ENCODE measurements at places on chromosomes 2 and 18.

- DNase-seq = no peak
Observed at GRCh38 chr18:74290794-74291471, 830 bp downstream of the CYB5A start.

DNA sequence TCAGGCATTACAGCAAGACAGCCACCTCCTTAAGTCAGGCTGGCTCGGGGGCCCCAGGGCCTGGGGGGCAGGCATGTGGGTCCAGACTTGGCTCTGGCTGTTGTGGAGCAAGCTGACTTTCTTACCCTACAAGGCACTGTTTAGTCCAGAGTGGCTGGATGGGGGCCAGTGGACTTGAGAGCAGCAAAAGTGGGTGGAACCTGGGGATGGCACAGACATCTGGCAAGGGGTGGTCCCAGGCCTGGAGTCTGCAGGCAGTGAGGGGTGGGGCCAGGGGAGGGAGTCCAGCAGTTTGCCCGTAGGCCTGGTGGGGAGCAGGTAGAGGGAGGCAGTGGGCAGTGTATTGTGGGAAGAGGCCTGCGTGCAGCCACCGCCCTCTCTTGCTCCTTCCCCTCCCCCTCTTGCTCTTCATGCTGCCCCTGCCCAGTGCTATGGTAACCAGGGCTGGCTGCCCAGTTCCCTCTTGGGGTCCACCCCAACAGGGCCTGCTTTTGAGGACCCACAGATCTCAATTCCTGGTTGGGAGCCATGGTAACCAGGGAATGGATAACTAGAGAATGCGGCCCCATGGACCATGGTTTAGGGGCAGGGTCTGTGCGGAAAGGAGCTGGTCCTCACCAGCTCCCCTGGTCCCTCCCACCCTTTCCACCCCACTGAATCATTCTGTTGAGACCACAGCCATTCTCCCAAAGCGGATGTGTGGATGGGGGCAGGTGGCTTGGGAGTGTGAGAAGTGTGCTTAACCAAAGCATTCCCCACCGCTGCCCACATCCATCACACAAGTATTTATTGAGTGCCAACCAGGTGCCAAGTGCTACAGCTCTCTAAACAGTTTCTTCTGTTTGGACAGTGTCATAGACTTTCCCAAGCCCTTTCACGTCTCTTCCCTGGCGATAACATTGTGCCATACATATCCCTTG, 19.3 kb downstream of the SPEG start:
- DNase-seq = no peak

GRCh38 chr2:174957050-174957449, 48.1 kb downstream of the CHN1 start:
- DNase-seq = no peak

- no peak for DNase-seq
Observed at GRCh38 chr18:34959211-34959829, 81.9 kb upstream of the MAPRE2 start.

DNA sequence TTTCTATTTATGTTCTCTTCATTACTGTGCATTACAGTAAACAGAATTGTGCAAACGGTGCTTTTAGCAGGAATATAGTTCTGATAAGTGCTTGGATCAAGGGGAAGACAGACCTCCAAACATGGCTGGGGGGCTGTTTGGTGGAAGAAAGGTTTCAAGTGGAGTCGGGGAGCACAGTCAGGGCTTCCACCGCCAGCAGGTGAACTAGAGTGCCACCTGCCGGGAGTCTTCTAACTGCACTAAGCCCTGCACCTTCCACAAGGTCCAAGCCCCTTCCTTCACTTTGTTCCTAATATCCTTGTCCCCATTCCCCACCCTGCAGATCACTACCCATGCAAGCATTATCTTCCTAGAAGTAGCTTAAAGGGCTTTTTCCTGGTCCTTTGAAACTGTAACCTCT, 11.1 kb downstream of the ONECUT2 start:
- no peak for DNase-seq

DNA sequence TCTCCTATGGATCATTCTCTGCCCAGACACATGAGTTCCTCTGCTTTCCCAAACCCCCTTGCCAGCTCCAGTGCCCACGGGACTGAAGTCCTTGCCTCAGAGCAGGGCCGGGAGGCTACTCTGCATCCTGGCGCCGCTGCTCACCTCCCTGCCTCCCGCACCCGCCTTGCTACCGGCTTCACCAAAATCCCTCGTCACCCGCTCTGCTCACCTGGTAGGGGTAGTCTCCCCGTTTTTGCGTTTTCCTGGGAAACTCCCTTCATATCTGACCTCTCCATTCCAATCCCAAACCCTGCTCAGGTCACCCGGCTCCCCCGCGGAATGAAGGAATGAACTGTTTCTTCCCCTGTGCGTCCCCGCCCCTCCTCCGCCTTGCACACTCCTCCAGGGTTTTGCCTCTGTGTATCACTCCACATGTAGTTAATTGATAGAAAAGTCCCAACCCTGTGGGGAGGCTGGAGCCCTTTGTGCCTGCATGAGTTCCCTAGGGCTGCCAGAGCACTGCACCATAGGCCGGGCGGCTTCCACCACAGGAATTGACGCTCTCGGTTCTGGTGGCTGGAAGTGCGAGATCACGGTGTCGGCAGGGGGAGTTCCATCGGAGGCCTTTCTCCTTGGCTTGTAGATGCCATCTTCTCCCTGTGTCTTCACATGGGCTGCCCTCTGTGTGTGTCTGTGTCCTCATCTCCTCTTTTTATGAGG, 2.0 kb upstream of the DGKD start:
- no peak for DNase-seq

DNA sequence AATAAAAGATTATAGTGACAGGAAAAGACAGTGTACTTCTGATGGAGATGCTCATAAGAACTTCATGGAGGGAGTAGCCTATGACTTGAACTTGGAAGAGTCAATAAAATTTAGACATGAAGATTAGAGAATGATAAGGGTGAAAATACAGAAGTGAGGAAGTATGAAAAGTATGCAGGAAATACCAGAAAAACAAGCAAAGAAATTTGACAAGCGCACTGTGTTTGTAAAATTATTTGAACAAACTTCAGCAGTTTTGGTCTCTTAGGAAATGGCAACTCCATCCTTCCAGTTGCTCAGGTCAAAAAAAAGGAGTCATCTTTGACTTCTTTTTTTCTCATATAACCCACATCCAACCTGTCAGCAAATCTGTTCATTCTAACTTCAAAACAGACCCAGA, 864.0 kb upstream of the ZEB2 start:
- DNase-seq = no peak

GRCh38 chr18:25423267-25423666, 71.3 kb upstream of the ZNF521 start:
- no peak for DNase-seq

GRCh38 chr18:13638719-13639595, 87.4 kb downstream of the FAM210A start:
- no peak for DNase-seq

DNA sequence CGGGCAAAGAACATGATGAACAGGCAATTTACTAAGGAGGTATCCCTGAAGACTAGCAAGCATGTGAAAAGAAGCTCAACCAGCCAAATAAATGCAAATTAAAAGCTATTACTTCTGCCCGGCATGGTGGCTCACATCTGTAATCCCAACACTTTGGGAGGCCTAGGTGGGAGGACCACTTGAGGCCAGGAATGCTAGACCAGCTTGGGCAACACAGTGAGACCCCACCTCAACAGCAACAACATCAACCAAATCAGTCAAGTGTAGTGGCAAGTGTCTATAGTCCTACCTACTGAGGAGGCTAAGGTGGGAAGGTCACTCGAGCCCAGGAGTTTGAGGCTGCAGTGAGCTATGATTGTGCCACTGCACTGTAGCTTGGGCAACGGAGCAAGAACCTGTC, 139.1 kb downstream of the MEP1B start:
- no peak for DNase-seq

DNA sequence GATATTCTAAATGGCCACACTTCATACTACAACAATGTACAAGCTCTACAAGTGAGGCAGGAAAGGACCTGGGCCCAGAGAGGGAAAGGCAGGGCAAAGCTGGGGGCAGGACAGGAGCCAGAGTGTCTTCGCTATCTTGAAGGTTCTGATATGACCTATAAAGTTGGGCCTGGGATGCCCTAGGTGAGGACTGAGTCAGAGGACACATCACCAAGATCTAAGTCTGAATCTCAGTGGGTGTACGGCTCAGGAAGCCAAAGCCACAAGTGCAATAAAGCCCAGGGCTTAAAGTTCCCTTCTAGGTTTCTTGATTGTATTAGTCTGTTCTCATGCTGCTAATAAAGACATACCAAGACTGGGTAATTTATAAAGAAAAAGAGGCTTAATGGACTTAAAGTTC, 219.1 kb downstream of the ALK start:
- DNase-seq = no peak

GRCh38 chr2:176075481-176075880, 8.3 kb downstream of the EVX2 start:
- no peak for DNase-seq

DNA sequence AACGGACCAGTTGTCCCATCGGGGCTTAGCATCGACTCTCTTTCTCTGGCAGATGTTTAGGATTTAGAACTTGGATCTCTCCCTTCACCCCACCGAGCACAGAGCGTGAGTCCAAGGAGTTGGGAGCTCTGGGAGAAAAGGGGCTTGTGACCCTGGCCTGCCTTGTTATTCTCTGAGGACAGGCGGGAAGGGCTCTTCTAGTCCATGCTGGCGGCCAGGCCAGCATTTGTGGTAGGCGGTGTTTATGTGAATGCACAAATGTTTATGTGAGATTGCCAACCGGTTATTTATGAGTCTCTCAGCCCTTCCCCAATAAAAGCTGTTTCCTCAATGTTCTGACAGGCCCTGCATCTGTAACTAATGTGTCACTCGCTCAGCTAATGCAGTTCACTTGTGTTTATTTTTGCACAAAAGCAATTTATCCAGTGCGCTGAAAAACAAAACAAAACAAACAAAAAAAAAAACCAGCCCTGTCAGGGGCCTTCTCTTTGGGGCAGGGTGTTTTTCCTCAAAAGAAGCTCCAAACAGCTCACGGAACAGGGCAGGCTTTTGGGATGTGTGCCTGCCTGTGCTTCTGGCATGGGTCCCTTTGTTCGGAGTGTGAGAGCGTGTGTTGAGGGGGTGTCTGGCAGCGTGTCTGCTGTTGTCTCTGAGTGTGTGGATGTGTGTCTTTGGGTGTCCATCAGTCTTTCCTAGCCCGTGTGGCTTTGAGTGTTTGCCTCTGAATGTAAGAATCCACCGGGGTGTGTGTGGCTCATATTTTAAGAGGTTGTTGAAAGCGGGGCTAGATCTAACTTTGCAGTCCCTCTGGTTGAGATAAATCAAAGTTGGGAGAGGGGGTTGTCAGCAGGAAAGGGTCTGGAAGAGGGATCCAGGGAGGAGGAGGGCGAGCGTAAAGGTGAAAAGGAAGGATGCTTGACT, 52.8 kb upstream of the HAAO start:
- no peak for DNase-seq

GRCh38 chr2:168185583-168186274, 61.7 kb downstream of the STK39 start:
- DNase-seq = no peak

DNA sequence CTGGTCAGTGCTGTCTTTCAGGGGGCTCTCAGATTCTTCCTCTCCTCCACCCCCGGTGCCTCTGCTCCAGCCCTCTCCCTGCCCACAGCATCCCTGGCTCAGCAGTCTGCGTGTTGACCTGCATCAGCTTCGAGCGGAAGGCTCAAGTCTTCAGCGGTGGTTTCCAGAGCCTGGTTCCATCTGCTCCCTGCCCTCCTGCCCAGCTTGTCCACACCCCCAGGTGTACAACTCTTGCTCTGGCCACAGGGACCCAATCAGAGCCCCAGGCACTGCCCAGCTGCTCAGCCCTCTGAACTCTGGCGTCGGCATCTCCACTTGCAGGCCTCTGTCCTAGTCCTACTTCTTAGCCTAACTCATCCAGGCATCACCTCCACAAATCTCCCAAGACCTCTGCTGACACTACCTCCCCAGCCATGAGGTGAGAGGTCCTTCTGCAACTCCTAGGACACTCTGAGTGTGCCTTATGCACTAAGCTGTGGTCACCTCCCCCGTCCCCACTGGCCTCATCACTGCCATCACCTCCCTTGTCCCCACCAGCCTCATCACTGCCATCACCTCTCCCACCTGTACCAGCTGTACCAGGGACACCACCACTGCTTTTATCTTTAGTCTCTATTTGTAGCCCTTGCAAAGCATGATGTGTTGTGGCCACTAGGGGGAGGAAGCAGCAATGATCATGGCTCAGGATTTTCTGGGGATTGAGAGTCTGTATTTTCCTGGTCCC, 60.9 kb downstream of the EDAR start:
- DNase-seq = no peak

DNA sequence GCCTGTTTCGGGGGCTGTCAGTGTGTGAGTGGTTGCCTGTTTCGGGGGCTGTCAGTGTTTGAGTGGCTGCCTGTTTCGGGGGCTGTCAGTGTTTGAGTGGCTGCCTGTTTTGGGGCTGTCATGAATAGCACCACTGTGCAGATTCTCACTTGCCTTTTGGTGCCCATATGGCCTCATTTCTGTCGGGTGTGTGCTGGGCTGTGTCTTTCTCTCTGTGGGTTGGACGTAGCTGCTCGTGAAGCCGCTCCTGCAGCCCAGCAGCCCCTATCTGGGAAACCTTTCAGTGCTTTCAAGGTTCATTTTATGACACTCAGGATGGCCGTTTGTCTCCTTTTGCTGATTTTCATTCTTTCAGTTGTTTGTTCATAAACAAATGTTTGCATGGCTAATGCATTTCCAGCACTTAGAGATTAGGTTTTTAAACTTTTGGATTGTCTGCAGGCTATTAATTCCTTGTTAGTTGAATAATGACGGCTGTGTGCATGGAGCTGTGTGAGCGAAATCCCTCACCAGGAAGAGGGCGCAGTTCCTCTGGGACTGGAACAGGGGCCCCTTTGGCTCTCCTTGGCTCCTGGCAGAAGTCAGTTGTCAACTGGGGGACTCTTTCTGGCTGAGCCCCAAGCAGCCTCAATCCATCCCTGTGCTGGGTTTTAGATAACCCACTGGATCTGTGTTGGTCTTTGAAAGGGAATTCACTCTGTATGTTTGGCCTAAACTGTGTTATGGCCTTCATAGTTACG, 10.8 kb downstream of the AGAP1 start:
- no peak for DNase-seq

GRCh38 chr18:41789001-41789400, 166.0 kb upstream of the PIK3C3 start:
- DNase-seq = no peak

DNA sequence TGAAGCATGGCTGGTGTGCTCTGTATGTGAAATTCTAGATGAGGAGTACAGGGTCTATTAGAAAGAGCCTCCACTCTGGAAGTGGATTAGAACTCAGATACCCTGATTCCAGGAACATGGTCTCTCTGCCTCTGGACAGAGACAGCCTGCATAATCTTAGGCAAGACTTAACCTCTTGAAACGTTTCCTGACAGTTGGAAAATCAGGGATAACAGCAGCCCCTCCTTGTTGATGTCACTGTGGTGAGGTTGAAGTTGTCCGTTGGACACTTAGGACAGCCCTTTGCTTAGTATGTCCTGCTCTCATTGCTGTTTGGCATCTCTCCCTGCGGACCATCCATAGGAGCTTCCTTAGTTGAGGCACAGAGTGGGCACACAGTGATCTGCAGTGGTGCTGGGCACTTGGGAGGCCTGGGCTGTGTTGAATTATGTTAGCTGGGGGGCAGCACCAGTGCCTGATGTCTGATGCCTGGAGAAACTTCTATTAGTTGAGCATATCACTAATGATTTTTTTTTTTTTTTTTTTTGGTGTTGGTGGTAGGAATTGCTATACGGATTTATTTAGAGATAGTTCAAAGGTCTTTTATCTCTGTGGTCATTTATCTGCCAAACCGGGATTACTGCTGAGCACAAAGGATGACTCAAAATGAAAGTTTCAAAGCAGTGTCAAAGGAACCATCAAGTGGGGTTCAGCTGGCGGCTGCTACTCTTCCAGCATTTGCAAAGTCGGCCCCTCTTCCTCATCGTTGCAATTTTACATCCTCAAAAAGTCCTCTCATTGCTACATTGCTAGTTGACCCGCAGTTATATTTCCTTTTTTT, 28.8 kb downstream of the SETBP1 start:
- DNase-seq = no peak
